ENCODE measurements at places on chromosomes 16 and 17.

DNA sequence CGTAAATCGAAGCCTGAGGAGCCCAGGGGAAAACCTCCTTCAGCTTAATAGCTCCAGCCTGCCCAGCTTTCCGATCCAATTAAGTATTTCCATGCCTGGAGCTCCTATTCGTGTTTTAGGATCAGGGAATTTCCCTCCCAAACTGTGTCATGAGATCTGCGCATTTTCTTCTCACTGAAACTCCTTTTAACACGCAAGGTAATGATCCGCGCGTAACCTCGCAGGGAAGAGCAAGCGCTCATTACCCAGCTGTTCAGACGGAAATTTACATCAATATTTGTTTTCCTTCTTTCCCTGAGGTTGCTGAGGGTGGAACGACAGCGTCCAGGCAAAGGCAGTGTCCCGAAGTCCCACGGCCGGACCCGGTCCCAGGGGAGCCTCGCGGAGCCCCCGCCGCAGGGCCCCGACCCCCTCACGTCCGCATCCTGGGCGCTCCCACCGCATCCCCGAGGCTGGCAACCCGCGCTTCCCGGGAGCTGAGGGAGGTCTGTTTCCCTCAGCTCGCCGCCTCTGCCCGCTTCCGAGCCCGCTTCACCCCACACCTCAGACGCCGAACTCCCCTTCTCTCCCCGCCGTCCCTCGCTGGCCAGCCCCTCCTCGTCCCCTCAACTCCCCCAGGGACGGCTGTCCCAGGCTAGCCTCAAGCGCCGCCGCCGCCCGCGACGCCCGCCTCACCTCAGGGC, 415 bp downstream of the ABCA5 start:
- DNase-seq = no peak

GRCh38 chr17:7720125-7720524, 2.6 kb downstream of the DNAH2 start:
- no peak for DNase-seq

DNA sequence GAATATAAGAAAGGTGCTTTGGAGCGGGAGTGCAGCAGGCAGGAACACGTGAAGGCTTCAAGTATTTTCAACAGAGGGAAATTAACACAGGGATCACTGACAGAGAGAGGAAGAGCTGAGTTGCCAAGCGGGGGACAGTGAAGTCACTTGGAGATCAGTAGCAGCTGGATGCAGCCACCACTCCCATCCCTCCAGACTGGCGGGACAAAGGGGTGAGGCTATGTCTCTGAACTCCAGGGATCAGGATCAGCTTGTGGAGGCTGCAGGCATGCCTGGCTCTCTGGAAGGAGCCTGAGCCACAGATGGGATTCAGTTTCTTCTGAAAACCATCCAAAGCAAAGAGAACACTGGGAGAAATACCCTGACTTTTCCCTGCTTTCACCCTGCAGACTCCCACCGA, 113.7 kb upstream of the IRX3 start:
- DNase-seq = no peak

DNA sequence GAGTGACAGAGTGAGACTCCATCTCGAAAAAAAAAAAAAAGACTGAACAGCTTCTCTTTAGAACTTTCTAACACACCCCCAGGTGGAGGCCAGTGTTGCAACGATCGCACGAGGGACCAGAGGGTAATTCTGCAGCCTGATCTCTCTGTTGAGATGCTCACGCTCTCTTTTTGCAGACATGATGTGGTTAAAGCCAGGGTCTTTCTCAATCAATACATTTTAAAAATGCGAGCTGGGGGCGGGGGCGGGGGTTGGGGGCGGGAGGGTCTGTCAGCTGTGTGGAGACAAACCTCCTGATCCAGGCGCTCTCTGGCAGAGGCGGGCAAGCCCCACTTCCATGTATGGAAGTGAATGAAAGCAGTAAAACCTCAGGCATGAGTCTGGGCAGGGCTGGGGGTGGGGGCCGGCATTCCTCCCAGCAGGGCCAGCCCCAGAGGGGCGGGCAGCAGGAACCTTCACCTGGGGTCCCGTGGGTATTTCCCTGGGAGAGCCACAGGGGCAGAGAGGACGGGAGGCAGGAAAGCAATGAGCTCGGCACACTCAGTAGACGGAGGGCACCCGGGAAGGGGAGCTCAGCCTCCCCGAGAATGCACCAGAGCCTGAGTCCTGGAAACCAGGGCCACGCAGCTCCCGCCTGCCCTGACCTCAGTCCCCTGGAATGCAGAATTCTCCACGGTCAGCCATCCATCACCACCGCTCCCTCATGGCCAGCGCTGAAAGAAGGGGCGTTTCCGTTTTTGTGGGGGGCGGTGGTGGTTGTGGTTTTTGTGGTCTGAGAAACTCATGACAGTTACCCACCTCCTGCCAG, 28.0 kb downstream of the NXN start:
- no peak for DNase-seq

DNA sequence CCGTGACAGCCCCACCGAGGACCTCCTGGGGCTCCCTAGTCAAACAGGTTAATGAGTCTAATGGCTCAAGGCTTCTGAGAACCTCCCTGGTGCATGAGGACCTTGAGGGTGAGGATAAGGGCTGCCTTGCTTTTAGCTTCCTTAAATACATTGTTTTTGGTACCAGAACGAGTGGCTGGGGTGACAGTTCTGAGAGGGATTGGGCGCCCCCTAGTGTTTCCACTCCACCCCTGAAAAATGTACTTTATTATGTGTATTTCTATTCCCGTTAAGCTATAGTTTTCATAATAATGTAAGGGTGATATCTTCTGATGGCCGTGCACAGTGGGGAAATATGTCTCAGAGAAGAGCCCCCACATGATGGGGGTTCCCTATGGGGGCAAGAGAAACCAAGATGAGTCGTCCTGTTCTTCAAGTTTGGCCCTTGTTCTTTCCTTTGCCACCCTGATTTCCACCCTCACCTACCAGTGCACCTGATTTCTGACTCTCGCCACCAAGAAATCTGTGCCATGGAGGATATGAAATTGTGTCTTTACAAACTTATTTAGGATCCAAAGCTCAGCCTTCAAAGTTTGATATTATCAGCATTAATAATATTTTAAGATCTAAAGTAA, 14.5 kb upstream of the VWA3A start:
- peak; percentile 45 for DNase-seq

GRCh38 chr17:80513201-80513600, 31.4 kb upstream of the RPTOR start:
- DNase-seq = no peak

DNA sequence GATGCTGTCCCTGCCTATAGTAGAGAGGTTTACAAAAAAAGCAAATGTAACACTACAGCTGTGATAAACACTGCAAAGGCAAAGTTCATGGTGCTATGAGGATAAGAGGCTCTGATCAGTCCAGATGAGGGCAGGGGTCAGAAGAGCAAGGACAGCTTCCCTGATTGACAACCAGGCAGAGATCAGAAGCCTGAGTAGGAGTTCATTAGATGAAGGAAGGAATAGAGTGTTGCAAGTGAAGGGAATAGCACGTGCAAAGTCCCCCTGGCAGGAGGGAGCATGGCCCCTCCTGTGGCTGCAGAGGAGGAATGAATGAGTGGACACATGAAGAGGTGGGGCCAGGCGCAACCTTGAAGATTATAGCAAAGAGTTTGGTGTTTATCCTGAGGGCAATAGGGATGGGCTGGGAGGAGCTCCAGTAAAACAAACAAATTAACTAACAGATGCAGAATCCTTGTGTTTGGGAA, 208.4 kb upstream of the IRX5 start:
- DNase-seq = no peak

- no peak for DNase-seq
These were observed 23.0 kb downstream of the IL21R start for GRCh38 chr16:27424772-27425498.

GRCh38 chr16:65740711-65741110, 618.8 kb upstream of the CDH11 start:
- no peak for DNase-seq

GRCh38 chr17:59627274-59627673, 7.6 kb downstream of the CLTC start:
- DNase-seq = no peak

DNA sequence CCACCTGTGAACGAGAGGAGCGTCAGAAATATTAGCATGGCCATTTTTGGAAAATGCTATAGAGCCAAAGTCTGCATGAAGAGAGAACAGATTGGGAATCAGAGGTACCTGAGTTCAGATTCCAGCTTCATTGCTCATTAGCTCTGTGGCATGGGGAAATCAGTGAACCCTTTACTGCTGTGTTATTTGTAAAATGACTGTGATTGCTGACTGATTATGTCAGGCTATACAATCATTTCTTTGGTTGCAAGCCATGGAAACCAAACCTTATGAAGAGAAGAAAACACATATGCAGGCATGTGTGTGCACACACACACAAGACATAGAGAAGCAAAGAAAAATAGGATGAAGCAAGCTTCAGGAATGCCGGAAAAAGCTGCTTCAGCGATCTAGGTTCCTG, 101.4 kb upstream of the HSBP1 start:
- no peak for DNase-seq

GRCh38 chr16:80024443-80024842, 423.9 kb upstream of the MAF start:
- DNase-seq = no peak

- DNase-seq = no peak
These were observed 7.6 kb downstream of the ATXN1L start for GRCh38 chr16:71853413-71853812.

DNA sequence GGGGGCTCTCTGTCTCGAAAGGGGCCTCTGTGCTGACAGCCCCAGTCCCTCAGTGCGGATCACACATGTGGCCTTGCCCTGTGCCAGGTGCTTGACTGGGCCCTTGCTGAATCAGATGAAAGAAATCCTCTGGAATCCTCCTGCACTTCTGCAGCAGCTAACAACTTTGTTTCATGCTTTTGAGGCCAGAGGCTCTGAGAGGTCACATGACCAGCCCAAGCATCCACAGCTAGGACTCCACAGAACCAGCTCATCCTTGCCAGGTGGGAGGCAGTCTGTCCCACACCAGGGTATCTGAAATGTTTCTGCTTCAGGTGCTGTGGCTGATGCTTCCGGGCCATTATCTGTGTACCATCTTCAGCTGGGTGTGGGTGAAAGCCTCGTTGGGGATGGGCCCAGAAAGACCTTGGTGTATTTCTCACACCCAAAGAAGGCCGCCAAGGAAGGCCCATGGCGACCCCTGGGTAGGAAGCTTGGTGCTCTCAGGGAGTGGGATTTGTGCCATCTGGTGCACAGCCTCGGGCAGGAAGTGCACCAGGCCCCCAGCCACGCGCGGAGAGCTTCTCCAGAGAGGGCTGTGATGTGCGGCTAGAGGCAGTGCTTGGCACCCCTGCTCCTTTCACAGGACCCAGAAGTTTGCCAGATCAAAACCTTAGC, 143.8 kb downstream of the CLEC16A start:
- DNase-seq = no peak

- no peak for DNase-seq
These were observed 14.8 kb downstream of the EFCAB5 start for GRCh38 chr17:29956225-29956624.

DNA sequence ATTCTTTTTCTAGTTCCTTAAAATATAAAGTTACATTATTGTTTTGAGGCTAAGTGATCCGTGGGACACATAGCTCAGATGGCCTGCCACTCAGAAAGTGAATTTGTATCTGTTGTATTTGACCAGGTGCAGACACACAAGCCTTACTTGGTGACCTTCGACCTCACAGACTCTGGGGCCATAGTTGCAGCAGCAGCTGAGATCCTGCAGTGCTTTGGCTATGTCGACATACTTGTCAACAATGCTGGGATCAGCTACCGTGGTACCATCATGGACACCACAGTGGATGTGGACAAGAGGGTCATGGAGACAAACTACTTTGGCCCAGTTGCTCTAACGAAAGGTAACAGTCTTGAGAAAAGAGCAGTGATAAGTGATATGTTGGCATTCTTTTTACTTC, 30.5 kb downstream of the TMEM11 start:
- DNase-seq = no peak

- DNase-seq = no peak
These were observed 23.2 kb downstream of the LSM12 start for GRCh38 chr17:44043272-44043696.

GRCh38 chr16:17437981-17438380, 32.8 kb downstream of the XYLT1 start:
- DNase-seq = no peak

- no peak for DNase-seq
These were observed 16.8 kb upstream of the SUZ12 start for GRCh38 chr17:31919802-31920525.

- peak; percentile 61 for DNase-seq
These were observed 945 bp upstream of the UQCRC2 start for GRCh38 chr16:21952040-21952792.

DNA sequence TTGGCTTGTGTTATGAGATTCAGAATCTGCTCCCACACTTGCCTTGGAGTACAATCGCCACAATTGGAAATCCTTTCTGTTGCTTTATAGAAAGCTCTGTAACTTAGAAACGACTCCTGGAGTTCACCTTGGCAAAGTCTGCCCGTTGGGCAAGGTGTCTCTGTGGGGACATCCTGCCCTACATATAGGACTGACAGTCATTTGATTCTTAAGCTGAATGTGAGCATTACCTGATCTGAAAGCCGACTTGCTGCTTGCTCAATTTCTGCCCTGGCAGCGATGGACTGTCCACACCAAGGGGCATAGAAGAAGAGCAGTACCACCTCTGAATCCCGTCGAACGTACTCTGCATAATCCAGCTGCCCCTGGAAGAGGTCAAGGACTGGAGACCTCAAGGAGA, 6.9 kb downstream of the TXNDC11 start:
- DNase-seq = no peak

Measured in stimulated activated CD8-positive, alpha-beta memory T cell treated with anti-CD3 and anti-CD28 coated beads, Interleukin-15, amount 100 ng/mL, for 48 hours (primary cell).